Stimulated activated CD4-positive, alpha-beta T cell treated with anti-CD3 and anti-CD28 coated beads, Interleukin-15, amount 100 ng/mL, for 48 hours (primary cell): ENCODE measurements at places on chromosomes 5 and 9.

GRCh38 chr5:1636981-1637638, 113.3 kb upstream of the LPCAT1 start:
- no peak for DNase-seq

DNA sequence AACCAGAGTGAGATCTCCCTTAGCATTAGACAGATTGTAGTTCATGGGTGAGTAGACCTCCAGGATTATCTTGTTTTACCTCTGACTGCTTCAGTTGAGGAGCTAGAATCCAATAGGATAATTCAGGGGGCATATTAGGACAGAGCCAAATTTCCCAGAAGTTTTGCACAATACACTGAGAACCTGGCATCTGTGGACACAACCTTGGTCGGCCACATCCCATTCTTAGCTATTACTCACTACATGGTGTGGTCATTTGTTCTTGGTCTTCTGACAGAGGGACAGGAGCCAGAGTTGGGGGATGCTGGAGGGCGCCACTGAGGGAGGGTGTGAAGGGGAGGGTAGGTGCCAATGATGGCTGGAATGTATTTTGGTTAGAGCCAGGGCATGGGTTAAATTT, 66.6 kb downstream of the NPR3 start:
- DNase-seq, result no peak

DNA sequence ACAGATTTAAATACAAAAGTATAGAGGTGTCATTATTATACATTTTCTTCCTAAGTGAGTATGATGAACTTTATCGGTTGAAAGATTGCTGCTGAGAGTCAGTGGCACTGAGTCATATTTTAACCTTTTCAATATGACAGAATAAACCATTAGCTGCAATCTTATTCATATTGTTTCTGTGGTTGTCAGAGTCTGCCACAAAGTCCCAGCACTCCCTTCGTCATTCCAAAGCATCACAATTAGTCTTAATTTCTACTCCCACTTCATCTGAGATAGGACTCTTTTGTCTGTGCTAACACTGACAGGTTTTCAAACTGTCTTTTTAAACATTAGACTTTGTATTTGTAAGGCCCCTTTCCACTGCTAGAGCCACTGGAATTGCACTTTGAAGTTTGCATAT, 656.9 kb downstream of the MTRR start:
- DNase-seq, result no peak

DNA sequence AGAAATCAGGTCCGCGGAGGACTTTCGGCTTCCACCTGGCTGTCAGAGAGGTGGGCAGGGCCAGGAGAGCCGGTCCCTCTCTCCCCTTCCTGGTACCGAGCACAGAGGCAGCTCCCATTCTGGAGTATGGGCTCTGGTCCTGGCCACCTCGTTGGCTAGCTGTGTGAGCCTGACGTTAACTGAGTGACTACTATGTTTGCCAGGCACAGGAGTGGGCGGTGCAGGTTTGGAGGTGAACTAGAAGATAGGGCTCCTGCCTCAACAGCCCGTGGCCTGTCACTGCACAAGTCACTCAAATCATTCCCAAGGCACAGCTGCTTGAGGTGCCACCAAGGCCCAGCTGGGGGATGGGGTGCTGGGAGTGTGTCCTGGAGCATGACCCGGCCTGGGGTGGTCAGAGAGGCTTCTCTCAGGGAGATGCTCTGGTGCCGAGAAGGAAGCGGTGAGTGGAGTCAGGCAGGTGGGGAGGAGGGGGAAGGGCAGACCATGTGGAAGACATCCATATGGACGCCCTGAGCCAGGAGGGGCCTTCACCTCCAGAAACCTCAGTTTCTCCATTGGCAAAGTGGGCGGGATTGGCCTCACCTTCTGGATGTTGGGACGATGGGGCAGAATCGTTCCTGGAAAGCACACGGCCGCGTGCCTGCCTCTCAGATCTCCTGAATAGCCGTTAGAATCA, 39.5 kb downstream of the NCS1 start:
- no peak for DNase-seq

DNA sequence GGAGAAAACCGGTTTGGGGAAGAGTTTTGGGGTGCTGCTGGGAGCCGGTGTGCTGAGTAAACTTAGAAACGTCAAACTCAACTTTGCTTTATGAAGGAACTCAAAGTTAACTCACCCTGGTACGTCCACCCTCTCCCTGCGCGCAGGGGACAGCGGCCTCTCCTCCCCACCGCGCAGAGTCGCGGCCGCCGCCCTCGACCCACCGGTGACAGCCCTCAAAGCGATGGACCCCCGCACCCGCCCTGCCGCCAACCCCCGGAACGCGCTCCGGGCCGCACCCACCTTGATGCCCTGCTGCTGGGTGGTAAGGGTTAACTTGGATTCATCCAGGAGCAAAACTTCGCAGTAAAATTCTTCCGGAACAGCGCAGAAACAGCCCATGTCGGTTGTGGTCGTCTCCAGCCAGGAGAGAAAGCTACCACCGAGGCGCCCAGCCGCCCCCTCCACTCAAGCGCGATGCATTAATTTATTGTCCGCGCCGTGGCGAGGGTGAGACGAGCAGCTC, 366 bp downstream of the EPB41L4A start:
- no peak for DNase-seq

GRCh38 chr5:96823900-96824380, 16.2 kb upstream of the ERAP1 start:
- DNase-seq, result no peak

DNA sequence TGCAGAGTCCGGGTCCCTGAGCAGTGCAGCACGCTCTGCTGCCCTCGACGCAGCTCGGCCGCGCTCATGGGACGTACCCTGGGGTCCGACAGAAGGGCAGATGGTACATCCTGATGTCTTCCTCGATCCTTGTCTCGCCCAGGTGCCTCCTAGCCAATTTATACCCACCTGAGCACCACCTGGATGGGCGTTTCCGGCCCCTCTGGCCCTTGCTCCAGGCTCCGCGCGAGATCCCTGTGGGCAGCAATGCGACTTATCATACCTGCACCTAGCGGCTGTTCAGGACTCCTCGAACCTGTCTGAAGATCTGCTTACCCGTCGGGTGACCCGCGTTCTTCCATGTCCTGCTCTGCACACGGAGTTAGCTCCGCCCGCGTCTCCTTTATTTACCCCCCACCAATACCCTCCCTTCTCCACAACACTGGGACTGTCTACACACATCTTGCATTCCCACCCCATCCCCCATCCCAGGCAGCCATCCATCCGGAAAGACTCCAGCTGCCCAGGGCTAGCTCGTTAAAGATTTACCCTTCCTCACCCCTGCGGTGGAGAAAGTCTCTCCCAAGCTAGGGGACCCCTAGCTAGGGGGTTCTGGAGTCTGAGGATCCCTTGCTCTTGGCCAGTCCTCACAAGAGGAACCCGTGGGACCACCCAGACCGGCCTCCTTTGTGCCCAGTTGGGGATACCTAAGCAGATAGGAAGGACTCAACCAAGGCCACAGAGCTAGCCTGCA, at the start of gene KIF12:
Gene KIF12, minus strand, starts transcription at position 357 of the 733 bp plus-strand sequence. Its CDS starts 16 bp downstream, at position 341.
- DNase-seq, result no peak

GRCh38 chr5:176676361-176676824, 29.1 kb downstream of the TSPAN17 start:
- DNase-seq, result no peak

- DNase-seq, result no peak
Observed at GRCh38 chr9:92686954-92687353, 17.0 kb upstream of the IPPK start.

DNA sequence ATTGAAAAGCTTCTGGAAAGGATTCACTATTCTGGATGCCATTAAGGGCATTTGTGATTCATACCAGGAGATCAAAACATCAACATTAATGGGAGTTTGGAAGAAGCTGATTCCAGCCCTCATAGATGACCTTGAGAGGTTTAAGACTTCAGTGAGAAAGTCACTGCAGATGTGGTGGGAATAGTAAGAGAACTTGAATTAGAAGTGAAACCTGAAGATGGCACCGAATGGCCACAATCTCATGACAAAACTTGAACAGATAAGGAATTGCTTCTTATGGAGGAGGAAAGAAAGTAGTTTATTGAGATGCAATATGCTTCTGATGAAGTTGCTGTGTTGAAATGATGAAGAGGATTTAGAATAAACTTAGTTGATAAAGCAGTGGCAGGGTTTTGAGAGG, 254.6 kb upstream of the SLC24A2 start:
- DNase-seq, result no peak

GRCh38 chr5:149341876-149342275, 3.4 kb upstream of the GRPEL2 start:
- no peak for DNase-seq

GRCh38 chr5:15026011-15026893, 154.7 kb upstream of the ANKH start:
- no peak for DNase-seq

DNA sequence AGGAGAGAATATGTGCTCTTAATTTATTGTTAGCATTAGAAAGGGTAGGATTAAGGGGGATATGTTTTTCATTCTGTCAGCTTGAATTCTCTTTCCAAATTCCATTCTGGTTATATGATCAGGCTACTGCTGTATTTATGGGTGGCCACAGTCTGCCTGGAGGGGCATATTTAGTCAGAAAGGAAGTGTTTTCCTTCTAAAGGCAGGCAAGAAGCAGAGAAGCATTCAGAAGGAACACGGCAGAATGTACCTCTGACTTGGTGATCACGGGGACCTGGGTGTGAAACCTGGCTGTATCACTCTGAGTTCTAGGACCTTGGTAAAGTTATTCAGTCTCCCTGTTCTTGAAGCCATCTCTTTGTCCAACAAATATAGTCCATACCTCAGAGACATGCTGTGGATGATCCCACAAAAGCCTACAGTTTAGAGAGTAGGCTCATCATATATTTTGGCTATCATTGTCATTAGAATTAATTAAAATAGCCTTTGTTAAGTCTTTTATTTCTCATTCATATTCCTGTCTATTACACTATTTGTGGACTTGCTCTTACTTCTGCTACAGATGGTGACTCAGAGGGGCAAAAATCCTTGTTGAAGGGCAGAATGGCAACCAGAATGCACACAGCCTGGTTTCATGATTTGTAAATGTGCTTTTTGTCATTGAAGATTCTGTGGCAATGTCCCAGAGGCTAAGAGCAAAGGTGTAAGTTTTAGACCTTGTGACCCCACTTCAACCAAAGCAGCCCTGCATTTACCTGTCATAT, 2.7 kb downstream of the TNC start:
- no peak for DNase-seq

DNA sequence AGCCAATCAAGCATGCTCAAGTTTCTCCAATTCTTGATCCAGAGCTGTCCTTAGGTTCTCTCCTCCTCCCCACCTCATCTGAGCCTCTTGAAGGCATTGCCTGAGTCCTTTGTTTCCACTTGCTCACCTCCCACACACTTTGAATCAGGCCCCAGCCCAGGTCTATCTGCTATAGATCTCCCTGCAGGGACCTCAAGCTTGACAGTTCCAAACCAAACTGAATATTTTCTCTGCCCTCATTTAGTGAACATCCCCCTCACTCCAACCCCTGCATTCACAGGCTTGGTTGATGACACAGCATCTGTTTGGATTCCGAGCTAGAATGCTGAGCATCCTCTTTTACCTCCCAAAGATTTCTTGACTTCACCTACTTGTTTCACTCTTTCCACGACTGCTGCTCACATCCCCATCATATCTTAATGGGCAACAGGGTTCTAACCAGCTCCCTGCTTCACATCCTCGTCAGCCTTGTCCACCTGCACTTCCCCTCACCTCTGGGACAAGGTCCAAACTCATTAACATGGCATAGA, 474.5 kb downstream of the ZSWIM6 start:
- no peak for DNase-seq

DNA sequence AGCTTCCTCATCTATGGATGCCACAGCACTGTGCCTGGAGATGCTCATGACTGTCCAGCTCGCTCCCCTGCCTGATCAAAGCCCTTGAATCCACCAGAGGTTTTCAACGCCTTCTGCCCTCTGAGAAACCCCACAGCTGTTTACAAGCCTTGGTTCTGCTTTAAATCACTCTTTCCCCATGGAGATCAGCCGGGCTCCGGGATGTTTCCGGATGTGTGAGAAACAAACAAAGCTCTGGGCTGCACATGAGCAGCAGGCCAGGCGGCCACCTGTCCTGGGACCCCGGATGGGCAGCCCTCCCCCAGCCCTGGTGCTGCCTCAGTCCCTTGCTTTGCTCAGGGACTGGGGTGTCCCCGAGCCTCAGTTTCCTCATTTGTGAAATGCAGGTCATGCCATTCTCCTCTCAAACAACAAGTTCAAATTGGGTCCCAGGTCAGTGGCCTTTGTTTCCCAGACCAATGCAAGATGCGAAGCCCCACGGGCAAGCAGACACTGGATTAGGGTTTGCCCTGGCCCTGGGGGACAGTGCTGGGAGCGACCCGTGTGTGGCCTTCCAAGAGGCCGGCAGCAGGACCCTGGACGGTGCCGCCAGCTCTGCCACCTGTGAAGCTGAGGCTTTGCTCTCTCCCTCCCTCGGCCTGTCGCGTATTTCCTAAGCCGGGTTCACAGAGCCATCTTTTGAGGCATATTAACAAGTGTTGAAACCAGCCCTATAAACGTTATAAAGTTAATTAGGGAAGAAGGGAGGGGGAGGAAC, 42.4 kb upstream of the PHYKPL start:
- no peak for DNase-seq

DNA sequence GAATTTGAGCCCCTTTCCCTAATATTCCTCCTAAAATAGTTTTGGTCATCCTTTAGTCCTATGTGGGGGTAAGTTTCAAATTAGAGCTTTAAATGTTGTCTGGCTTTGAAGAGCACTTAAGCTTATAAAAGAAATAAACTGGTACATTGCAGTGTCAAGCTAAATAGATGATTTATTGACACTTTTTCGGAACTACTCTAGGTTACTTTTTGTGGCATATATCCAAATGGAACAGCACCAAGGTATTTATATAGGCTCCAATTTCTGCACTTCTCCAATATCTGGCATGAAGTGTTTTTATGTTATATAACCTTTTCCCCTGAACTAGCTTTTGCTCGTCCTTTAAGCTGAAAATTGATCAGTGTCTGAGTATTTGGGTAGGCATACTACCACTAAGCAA, 402.5 kb downstream of the NFIB start:
- DNase-seq, result no peak

GRCh38 chr9:79990536-79990935, 418.8 kb downstream of the TLE4 start:
- DNase-seq, result no peak

DNA sequence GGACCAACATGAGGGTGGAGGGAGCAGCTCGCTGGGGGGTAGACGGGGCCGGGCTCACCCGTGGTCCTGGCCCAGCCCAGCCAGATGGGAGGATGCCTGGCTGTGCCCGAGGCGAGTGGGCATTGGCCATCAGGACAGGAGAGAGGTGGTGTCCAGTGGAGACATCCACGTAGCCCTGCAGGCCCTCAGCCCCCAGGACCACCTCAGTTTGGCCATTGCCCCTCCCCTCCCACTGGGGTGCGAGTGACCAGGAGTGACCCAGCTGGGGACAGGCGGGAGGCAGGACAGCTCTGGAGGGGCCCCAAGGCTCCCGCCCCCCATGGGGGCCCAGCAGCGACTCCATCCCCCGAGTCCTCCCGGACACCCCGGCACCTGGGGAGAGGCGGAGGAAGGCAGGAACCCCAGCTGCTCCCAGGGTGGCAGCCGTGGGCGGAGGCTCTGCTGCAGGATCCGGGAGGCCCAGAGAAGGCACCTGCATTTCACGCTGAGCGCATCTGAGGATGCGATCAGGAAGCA, 8.3 kb downstream of the NOXA1 start:
- no peak for DNase-seq
